SK-N-SH (cell line): ENCODE measurements at places on chromosomes 11 and 22. TPM values are rescaled to one million over a fixed set of nuclear protein-coding genes. Genes with fewer than 3 reads are reported as not detected.
A peak's percentile ranks its signal among the peaks of the same experiment; 100 is the strongest.

The LRRC74B gene
- polyA plus RNA-seq: 0.02 and 0.03 TPM in 2 replicates

The C1QTNF4 gene
- polyA plus RNA-seq: 0.06 and 0.08 TPM in 2 replicates

The TBX1 gene
- not detected in 2 replicates for polyA plus RNA-seq

The VWCE gene
- 3.4 and 5.0 TPM in 2 replicates for polyA plus RNA-seq

- H3K4me1 ChIP-seq: no peaks in the 10 kb centered on the region
- H3K4me3 ChIP-seq: no peak overlapping the region
- H3K36me3 ChIP-seq: peaks cover 30% of the 10 kb centered on the region
- no peak for DNase-seq
- H3K27ac ChIP-seq: no peak overlapping the region
Measured at GRCh38 chr22:21669026-21669425, 3.2 kb downstream of the PPIL2 start.

DNA sequence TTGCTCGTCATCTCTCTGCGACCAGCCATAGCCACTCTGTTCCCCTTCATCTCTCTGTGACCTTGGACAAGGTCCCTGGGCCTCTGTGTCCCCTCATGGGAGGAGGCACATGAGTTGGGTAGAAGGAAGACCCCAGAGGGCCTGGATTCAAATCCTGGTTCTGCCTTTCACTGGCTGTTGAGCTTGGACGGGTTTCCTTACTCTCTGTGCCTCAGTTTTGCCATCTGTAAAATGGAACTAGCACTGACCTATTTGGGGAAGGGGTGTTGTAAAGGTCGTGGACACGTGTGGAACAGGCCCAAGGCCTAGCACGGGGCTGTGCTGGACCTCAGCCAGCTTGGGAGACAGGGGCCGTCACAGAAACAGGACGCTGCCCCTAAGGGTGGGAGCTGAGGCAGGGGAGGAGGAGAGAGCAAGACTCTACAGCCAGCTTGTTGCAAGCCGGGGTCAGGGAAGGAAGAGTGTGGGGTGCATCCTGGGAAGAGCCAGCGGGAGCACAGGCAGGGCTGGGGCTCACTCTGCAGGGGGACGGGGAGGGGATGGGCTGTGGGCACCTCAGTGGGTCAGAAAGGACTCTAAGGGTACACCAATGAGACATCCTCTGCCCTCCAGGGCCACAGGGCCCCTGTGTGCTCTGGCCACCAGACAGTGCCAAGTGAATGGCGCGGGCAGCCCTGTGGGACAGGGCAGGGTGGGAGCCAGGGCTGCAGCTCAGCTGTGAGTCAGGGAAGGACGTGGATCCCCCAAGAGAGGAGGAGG, 59.1 kb downstream of the WNT7B start:
- no peak overlapping the region for H3K4me3 ChIP-seq
- H3K36me3 ChIP-seq: no peaks in the 10 kb centered on the region
- no peak for DNase-seq

- DNase-seq: no peak
- no peaks in the 10 kb centered on the region for H3K27me3 ChIP-seq
- H3K27ac ChIP-seq: no peak overlapping the region
- no peak overlapping the region for H3K4me3 ChIP-seq
- no peaks in the 10 kb centered on the region for H3K4me1 ChIP-seq
- H3K36me3 ChIP-seq: no peaks in the 10 kb centered on the region
Measured at GRCh38 chr11:61725781-61726231, 26.6 kb upstream of the MYRF start.

- no peaks in the 10 kb centered on the region for H3K4me1 ChIP-seq
- H3K27me3 ChIP-seq: no peaks in the 10 kb centered on the region
- H3K4me3 ChIP-seq: no peak overlapping the region
- no peaks in the 10 kb centered on the region for H3K36me3 ChIP-seq
- DNase-seq: no peak
Measured at GRCh38 chr11:85086504-85087284, 540.5 kb downstream of the DLG2 start.

- H3K36me3 ChIP-seq: no peaks in the 10 kb centered on the region
- no peaks in the 10 kb centered on the region for H3K27me3 ChIP-seq
- no peak for DNase-seq
- H3K4me1 ChIP-seq: peaks cover 12% of the 10 kb centered on the region
- no peak overlapping the region for H3K27ac ChIP-seq
Measured at GRCh38 chr11:73187854-73188253, 30.2 kb upstream of the P2RY2 start.

- no peak overlapping the region for H3K27ac ChIP-seq
- H3K4me3 ChIP-seq: no peak overlapping the region; the same call in 1 of the 2 replicates
- no peaks in the 10 kb centered on the region for H3K4me1 ChIP-seq
- H3K36me3 ChIP-seq: no peaks in the 10 kb centered on the region
- no peaks in the 10 kb centered on the region for H3K27me3 ChIP-seq
Measured at GRCh38 chr11:30128269-30128932, 102.4 kb upstream of the FSHB start.

DNA sequence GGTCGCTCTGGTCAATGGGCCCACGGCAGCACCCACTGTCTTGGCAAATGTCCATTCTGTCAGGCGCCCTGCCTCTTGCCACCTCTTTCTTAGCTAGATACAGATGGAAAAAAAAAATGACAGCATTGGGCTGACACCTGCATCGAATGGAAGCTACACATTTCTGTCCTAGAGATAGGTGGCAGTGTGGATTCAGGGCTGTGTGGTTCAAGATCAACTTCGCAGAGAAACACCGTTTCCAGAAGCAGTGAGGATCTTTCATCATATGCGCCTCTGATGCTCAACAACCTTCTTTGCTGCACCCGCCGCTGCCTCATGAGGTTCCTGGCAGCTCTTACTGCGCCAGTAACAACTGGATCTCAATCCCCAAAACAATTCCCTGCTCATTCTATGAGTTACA, 236.3 kb downstream of the KIRREL3 start:
- no peaks in the 10 kb centered on the region for H3K36me3 ChIP-seq
- DNase-seq: no peak
- no peaks in the 10 kb centered on the region for H3K4me1 ChIP-seq
- H3K27me3 ChIP-seq: no peaks in the 10 kb centered on the region
- H3K4me3 ChIP-seq: no peak overlapping the region

GRCh38 chr11:46916286-46917108, 1.9 kb downstream of the LRP4 start:
- peak overlapping the region; percentile 71 for H3K4me3 ChIP-seq
- no peaks in the 10 kb centered on the region for H3K36me3 ChIP-seq
- peak; percentile 81 for DNase-seq

DNA sequence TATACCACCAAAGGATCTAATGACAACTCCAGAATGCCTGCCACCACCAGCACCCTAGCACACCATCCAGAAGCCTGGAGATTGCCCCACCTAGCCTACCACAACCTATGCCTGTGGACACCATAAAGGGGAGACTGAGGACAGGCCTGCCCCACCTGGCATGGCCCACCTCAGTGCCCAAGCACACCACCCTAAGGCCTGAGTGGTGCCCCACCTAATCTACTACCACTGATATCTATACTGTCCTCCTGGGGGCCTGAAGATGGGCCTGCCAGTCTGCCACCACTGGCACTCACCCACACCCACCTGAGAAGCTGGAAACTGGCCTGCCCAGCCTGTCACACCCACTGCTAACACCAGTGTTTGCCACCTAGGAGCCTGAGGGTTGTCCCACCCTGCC, 31.8 kb downstream of the SAA4 start:
- H3K4me1 ChIP-seq: no peaks in the 10 kb centered on the region
- no peaks in the 10 kb centered on the region for H3K27me3 ChIP-seq
- H3K36me3 ChIP-seq: no peaks in the 10 kb centered on the region
- no peak for DNase-seq
- H3K4me3 ChIP-seq: no peak overlapping the region
- no peak overlapping the region for H3K27ac ChIP-seq

DNA sequence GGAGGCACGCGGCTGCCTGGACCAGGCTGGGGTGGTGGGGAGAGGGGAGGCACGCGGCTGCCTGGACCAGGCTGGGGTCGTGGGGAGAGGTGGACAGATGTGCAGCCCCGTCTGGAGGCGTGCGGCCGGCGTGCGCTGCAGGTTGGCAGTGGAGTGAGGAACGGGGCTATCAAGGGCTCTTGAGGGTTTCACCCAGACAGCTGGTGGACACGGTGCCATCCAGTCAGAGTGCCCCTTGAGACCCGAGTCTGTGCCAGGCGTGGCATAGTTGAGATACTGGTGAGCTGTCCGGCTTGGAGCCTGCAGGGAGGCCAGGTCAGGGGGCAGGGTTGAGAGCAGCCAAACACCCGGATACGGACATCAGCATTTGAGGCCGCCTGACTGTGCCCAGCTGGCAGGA, 1.5 kb upstream of the GRAMD4 start:
- H3K4me3 ChIP-seq: no peak overlapping the region
- no peak for DNase-seq
- no peaks in the 10 kb centered on the region for H3K27me3 ChIP-seq
- no peak overlapping the region for H3K27ac ChIP-seq
- no peaks in the 10 kb centered on the region for H3K36me3 ChIP-seq

- no peaks in the 10 kb centered on the region for H3K36me3 ChIP-seq
- H3K27me3 ChIP-seq: no peaks in the 10 kb centered on the region
- no peaks in the 10 kb centered on the region for H3K4me1 ChIP-seq
- no peak overlapping the region for H3K4me3 ChIP-seq
Measured at GRCh38 chr22:42699281-42699975, 21.2 kb downstream of the A4GALT start.

- no peaks in the 10 kb centered on the region for H3K4me1 ChIP-seq
- H3K36me3 ChIP-seq: no peaks in the 10 kb centered on the region
- no peaks in the 10 kb centered on the region for H3K27me3 ChIP-seq
- DNase-seq: peak; percentile 46
Measured at GRCh38 chr11:86291466-86292262, 10.4 kb upstream of the HIKESHI start.

- DNase-seq: no peak
- no peaks in the 10 kb centered on the region for H3K27me3 ChIP-seq
- no peak overlapping the region for H3K27ac ChIP-seq
- H3K36me3 ChIP-seq: no peaks in the 10 kb centered on the region
- no peak overlapping the region for H3K4me3 ChIP-seq
- no peaks in the 10 kb centered on the region for H3K4me1 ChIP-seq
Measured at GRCh38 chr11:92048415-92048814, 176.2 kb upstream of the FAT3 start.

DNA sequence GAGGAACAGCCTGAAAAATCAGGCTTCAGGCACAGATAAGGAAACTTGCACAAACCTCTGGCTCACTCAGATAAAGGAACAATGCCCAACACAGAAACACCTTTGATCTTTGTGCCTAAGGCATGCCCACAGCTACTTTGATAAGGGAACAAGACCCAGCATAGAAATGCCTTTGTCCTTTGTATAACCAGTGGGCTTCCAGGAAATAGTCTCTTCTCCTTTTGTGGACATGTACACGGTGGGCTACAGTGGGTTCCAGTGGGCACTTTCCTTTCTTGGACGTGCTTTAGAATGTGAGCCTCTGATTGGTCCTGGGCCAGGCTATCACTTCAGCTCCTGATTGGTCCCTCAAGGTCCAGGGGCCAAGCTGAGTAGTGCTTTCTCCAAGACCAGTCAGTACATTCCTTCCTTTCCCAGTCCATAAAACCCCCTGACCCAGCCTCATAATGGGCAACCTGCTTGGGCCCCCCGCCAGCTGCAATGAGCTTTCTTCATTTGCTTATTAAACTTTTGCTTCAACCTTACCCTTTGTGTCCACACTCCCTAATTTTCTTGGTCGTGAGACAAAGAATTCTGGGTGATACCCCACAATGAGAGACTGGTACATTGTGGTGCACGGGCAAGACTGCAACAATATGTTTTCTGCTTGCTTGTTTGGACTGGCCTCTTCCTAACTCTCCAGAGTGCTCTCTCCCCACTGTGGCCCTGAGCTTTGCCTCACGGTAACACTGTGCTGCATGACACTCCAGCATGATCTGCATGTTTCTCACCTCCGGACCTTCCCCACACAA, 1.7 kb upstream of the CABIN1 start:
- no peak overlapping the region for H3K27ac ChIP-seq
- H3K4me3 ChIP-seq: no peak overlapping the region
- peaks cover 8% of the 10 kb centered on the region for H3K4me1 ChIP-seq
- no peaks in the 10 kb centered on the region for H3K36me3 ChIP-seq

GRCh38 chr11:23772081-23772480, 724.8 kb upstream of the LUZP2 start:
- H3K4me1 ChIP-seq: no peaks in the 10 kb centered on the region
- H3K4me3 ChIP-seq: no peak overlapping the region
- H3K27ac ChIP-seq: no peak overlapping the region
- no peaks in the 10 kb centered on the region for H3K27me3 ChIP-seq

DNA sequence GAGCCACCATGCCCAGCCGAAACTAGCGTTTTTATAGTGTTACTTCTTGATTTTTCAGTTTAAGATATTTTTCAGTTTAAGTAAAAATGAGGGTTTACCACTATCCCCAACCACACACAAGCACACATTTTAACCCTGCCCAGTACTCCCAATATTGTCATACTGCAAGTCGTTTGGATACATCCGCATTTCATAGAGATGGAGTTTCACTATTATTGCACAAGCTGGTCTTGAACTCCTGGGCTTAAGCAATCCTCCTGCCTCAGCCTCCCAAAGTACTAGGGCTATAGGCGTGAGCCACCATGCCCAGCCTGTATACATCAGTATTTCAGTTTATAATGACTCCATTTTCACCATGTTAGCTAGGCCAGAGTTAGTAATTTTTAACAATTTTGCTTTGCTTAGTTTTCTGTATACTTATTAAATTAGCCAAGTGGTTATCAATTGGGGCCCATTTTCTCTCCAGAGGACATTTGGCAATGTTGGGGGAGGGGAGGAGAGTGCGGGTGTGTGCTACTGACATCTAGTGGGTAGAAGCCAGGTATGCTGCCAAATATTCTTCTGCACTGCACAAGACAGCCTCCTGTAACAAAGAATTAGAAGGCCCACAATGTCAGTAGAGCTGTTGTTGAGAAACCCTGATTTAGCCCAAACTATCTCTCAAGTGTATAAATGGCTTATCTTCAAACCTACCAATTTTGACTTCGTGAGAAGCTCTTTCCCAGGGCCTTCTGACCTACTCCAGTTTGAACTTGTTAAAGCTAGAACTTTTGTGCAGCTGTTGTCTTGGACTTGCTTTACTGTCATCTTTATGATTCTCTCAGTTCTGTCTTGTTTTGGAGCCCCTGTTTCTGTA, 7.3 kb downstream of the USP47 start:
- H3K27me3 ChIP-seq: no peaks in the 10 kb centered on the region
- peak overlapping the region; percentile 8; the same call in 1 of the 2 replicates for H3K27ac ChIP-seq
- H3K4me1 ChIP-seq: peaks cover 20% of the 10 kb centered on the region
- DNase-seq: peak; percentile 52

GRCh38 chr11:12503039-12503484, 125.7 kb downstream of the PARVA start:
- H3K27me3 ChIP-seq: no peaks in the 10 kb centered on the region
- no peak overlapping the region for H3K4me3 ChIP-seq
- H3K4me1 ChIP-seq: peaks cover 35% of the 10 kb centered on the region
- no peak overlapping the region for H3K27ac ChIP-seq
- no peak for DNase-seq

DNA sequence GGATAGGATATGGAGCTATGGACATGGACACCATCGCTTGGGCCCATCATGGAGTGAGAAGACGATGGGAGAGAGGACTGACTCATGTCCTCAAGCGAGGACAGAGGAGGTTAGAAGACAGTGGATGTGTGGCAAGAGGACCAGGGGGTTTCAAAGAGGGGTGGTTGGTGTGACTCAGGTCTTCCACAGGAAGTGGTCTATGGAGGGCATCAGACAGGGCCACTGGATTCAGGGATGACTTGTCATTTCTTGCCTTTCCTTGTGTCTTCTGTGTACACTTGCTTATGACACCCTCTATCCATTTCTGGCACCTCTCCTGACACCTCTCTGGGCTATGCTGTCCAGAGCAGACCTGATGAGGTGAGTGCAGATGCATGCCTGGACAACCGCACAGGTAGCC, 115.4 kb downstream of the OSBP2 start:
- H3K4me1 ChIP-seq: peaks cover 5% of the 10 kb centered on the region; the same call in 1 of the 2 replicates
- no peak overlapping the region for H3K4me3 ChIP-seq
- H3K27me3 ChIP-seq: no peaks in the 10 kb centered on the region
